Inflammatory macrophage treated with lipopolysaccharide for 1 hour (primary cell): ENCODE measurements at places on chromosomes 7 and 10.

- peak; percentile 42 for DNase-seq
These were observed 11.9 kb upstream of the SFR1 start for GRCh38 chr10:104109908-104110662.

- DNase-seq = no peak
These were observed 70.8 kb upstream of the MEOX2 start for GRCh38 chr7:15757041-15758000.

- DNase-seq = peak; percentile 57
These were observed 13.6 kb upstream of the MICU1 start for GRCh38 chr10:72639441-72639873.

DNA sequence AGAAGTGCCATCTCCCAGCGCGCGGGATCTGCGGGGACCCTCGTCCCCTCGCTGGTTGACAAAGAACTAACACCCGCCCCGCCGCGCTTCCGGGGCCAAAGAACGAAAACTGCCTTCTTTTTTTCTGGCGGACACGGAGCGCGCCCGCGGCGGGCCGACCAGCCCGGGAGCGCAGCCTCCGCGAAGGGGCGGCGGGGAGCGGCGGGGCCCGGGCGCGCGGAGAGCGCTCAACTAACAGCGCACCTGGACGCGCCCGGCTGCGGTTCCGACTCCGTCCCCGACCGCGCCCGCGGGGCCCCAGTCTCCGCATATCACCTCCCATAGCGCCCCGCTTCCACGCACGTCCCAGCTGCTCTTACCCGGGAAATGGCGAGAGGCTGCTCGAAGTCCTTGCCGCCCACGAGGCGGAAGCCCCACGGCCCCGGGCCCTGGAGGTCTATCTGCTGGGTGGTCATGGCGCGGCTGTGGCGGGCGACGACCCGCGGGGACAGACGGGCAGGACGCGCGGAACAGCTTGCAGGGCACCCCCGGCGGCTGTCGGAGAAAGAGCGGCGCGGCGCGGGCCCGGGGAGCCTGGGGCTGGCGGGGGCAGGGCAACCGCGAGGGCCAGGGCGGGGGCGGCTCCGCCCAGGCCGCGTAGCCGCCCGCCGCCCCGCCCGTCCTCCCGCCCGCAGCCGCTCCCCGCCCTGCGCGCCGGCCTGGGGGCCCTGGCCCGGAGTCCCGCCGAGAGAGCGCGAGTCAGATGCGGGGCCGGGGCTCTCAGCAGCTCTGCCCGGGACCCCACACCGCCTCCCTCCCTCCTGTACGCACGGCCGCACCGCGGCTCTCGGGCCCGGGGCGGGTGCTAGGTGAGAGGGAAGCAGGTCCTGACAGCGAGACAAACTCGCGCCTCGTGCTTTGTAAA is at the start of gene PDLIM1:
TSS of gene PDLIM1 (minus strand) at position 543 of the 904 bp plus-strand sequence. CDS start at position 455, 88 bp downstream.
- peak; percentile 3 for DNase-seq

DNA sequence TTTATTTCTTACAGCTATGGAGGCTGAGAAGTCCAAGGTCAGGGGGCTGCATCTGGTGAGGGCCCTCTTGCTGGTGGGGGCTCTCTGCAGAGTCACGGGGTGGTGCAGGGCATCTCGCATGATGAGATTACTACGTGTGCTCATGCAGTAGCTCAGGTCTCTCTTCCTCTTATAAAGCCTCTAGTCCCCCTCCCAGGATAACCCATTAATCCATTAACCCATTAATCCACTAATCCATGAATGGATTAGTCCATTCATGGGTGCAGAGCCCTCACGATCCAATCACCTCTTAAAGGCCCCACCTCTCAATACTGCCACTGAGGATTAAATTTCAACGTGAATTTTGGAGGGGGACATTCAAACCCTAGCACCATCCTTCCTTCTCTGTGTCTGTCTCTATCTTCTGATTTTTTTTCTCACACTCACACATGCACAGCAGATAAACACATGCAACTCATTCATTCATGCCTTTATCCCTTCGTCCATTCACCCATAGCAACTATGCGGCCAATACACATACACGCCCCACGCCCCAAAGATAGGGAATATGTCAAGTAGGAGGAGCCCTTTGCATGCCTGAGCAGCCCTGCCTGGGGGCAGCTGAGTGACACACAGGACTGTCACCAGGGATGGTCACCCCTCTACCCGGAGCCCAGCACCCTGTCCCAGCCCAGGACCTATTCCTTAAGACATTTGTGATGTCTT is 86.5 kb downstream of the C10orf105 start:
- no peak for DNase-seq

DNA sequence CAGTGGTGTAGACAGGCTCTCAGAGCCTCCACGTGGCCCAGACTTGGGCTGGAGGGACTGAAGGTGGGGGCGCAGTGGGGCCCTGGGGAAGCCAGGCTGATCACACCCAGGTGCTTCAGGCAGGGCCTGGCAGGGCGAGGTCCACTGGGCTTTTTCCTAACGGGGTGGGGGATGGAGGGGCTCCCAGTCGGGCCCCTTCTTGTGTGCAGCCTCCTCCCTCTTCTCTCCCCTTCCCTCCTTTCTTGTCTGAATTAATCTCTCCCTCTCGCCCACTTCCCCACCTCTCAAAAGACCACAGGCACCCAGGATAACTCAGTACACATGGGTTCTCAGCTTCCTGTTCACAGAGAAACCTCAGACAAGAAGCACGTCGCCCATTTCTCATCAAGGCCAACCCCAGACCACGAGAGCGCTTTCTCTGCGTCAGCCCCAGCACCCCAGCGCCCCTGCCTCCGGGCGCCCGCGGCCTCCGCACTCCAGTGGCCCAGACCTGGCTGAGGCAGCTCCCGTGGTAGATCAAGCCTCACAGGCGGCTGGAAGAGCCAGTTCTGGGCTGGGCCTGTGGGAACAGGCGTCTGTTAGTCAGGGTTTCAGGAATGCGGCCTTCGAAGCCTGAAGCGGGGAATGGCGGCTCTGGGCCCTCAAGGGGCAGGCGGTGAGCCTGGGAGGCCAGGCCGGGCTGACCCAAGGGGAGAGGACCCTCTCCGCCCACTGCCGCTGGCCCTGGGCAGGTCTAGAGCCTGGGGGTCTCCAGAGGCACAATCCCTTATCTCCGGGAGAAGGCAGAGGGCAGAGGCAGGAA is 50.6 kb downstream of the PWWP2B start:
- peak; percentile 70 for DNase-seq

- DNase-seq = peak; percentile 81
These were observed 16.8 kb upstream of the CSGALNACT2 start for GRCh38 chr10:43121444-43121843.

DNA sequence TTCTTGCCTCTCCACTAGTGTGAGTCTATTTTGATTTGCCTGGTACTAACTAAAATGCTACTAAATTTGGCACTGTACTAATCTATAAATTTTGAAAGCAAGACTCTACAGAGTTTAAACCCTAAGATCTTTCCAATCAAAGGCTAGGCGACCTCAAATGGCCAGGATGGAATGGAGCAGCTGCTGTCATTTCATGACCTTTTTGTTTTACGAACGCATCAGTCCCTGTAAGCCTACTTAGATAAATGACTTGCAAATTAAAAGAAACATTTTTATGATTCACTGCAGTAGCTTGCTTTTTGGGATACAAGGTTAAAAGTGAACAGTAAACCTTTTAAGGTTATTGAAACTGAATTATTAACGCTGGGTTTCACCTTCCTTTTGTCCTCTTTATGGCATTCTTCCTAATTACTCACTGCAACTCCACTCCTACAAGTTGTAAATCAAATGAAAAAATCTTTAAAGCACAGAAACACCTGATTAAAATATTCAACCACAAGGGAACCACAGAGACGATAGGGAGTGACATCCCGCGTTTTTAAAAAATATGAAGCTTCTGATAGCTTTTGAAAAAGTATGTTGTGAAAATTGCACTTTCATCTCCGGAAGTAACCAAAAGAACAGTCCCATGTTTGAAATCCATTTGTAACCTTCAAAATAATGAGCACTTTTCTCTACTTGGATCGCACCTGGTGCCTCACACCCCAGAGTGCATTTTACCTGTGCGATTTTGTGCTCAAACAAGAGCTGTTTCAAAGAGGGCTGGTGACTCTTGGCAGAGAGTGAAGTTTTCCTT is 595.1 kb downstream of the PARD3 start:
- DNase-seq = no peak

DNA sequence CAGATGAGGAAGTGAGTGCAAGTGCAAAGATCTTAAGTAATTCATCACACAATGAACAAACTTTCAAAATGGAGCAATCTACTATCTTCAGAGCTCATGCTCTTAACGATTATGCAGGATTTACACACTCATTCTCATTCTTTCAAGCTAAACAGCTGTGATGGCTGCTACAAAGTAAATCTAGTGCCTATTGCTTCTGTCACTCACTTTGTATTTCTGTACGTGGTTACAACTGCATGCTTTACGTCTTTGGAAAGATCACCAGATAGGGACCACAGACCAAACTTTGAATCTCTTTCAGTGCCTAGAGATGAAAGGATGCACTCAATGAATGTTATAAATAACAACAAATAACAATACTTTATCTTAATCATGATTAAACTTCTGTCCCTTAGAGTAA is 194.6 kb downstream of the MAGI2 start:
- DNase-seq = no peak

DNA sequence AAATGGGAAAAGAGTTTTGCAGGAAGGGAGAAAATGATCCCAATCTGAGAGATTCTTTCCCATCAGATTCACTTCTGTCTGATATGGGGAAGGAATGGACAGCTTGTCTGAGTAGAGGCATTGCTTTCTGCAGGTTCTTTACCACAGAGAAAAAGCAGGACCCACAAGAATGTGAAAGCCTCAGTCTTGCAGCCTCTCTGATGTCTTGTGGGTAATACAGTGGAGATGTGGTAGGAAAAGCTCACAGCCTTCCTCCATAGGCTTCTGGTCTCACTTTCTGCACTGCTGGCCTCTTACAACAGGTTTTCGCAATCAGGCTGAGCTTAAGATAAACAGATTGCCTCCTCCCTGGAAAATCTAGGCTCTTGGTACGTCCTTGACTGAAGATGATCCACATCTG is 551 bp downstream of the IFIT1 start:
- DNase-seq = peak; percentile 42

DNA sequence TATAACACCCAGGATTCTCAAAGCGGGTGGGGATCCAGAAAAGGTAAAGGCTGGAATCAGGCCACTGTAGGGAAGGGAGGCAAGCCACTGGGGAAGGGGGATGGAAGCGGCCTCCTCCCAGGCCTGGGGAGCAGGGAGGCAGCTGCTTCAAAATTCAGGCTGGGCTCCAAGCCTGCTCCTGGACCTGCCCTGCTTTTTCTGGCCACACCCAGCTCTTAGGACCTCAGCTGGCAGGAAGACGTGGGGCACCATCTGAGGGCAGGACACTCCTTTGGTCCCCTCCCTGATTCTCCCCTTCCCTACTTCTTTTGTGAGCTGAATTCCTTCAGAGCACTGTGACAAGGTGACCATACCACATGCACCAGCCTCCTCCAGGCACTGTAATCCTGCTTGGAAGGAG is 4.6 kb upstream of the LBX1 start:
- DNase-seq = no peak

GRCh38 chr10:11886138-11886474 is 63.0 kb downstream of the PROSER2 start:
- DNase-seq = no peak

DNA sequence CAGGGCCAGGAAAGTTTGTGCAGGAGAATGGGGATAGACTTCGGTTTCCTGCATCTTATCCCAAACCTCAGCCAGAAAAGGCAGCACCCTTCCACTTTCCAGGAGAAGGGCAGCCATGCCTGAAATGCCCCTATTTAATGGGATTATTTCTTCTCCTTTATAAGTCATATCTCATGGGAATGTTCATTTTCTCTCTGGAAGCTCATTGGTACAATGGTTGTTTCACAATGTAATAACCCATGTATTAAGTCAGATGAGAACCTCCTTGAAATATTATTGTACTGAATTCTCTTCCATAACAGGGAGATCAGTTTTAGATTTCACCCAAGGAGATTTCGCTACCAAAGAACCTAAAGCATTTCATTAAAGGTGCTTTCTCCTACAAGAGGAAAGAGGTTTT is 457.5 kb downstream of the KCNMA1 start:
- no peak for DNase-seq

GRCh38 chr7:28078036-28078901 is 102.3 kb downstream of the JAZF1 start:
- peak; percentile 56 for DNase-seq

GRCh38 chr7:123805287-123805686 is 39.7 kb upstream of the HYAL4 start:
- DNase-seq = no peak

DNA sequence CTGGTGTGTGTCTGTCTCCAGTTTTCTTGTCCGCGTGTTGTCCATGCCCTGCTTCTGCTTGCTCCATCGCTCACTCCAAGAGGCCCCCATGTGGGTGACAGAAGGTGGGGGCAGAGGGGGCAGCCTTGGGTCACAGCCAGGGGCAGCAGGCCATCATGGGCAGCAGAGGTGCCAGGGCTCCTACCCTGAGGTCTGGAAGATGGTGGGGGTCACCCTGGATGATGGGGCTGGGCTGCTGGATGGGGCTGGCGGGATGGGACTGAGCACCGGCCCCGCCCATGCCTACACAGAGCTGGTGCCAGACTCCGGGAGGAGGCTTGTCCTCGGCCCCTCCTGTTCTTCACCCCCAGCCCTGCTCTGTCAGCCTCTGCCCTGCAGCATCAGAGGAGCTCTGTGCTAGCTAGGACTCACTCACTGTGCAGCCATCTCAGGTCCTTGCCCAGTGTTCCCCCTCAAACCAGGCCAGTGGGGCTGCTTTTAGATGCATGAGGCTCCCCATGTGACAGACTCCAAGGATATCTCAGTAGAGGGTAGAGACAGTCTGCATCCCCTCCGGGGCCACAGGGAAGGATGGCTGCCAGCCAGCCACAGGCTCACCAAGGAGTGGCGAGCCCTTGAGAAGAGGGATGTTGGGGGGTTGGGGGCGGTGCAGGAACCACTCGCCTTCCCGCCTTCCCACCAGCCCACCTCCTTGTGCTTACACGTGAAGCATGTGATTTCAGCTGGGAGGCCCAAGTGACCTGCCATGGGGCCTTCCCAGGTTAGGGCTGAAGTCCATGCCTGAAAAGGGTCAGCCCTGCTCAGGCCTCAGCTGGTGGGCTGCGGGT is 35.5 kb upstream of the PPIF start:
- DNase-seq = no peak

- DNase-seq = no peak
These were observed 25.1 kb downstream of the PARD3 start for GRCh38 chr10:34789966-34790506.

- peak; percentile 59 for DNase-seq
These were observed 82.6 kb downstream of the PIP4K2A start for GRCh38 chr10:22631646-22632278.

DNA sequence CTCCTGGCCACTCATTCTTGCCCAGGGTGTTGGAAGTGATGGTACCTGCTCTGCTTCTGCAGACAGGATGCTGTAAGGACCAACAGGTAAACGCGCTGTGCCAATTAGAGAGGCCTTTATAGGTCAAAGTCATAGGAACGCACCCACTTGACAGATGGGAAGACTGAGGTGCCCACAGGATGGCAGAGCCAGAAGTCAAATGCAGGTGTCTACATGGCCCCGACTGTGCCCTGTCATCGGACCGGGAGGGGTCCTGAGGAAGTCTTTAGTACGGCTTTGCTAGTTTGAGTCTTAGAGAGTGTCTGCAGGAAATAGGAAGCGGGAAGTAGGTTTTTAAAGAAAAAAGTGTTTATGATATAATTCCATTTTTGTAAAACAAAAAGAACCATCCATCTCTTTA is 57.3 kb downstream of the HK1 start:
- no peak for DNase-seq

GRCh38 chr10:86836044-86836443 is 79.6 kb downstream of the BMPR1A start:
- no peak for DNase-seq
